ENCODE measurements at places on chromosomes 1 and 21.

DNA sequence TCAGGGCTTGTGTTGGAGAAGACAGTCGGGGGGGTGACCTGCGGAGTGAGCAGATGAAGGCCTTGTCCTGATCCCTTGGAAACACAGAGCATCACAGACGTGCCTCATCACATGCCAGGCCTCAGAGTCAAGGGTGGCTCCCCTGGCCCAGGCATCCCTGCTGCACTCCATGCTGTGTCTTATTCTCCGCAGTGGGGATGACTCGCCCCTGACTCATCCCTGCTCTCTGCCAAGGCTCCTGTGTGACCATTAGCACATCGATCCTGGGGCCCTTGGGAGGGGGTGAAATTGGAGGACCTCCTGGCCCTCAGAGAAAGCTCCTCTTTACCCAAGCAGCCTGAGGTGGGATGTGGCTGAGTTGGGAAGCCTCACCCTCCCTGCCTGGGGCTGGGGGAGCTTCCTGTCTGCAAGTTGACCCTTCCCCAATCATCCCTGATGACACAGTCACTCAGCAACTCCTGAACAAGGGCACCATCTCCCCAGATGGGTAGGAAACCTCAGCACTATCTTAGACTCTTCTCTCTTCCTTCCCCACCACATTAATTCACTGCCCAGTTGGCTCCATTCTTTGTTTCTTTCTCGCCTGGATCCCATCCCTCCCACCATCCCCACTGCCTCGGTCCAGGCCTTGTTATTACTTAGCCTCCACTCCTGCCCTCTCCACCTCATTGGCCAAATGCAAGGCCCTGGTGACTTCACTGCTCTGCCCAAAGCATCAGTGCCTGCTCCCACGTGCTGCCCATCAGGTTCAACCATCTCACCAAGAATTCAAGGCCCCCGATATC lies 74.6 kb downstream of the CAMK2N1 start:
- DNase-seq = no peak

DNA sequence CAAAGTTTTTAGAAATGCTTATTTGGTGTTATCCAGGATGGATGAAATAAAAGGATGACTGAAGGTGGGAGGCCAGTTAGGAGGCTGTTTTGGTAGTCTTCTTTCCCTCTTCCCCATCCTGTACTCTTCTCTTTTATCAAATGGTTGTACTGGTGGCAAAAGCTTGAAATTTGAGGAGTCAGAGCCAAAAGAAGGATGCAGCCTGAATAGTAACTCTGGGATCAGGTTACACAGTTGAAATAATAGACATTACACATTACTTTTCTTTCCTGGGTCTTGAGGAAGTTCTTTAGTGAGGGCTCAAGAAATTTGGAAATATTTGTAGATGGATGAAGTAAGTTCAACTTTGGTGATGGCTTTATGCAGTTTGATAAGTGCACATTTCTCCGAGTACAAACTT lies 108.6 kb downstream of the GPR52 start:
- DNase-seq = no peak

- DNase-seq = no peak
These were observed 37.1 kb downstream of the DDAH1 start for GRCh38 chr1:85427849-85428248.

GRCh38 chr1:153547560-153548551 lies 1.2 kb downstream of the S100A3 start:
- DNase-seq = no peak

DNA sequence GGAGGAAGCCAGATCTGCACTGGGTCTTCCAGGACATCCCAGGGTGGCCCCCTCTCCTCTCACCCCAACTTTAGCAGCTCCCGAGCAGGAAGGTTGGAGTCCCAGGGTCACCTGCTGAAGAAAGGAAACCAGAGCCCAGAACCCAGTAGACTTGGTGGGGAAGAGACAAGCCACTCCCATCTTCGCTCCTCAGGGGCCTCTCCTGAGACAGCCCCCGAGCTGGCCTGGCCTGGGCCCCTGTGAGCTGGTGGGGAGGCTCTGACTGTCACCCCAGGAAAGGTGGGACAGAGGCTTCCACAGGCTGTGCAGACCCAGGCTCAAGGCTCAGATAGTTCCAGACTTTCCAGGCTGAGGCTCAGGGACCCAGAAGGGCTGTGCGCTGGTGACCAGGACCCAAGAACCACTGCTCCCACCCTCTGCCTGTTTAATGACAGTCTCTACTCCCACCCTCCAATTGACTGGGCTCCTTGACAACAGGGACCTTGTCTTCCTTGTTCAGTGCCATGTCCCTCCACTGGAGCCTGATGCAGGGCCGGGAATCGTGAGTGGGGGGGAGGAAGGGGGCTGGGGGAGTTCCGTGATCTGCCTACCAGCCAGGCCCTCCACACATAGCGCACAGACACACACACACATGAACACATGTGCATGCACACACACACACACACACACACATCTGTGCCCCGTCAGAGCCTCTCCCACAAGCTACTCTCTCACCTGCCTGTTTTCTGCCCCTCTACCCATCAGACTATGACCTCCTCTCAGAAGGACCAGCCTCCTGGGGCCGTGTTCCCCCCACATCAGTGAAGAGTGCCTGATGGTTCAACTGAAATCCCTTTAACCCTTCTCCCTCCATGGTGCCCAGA lies 401.2 kb downstream of the MATN1 start:
- DNase-seq = no peak

DNA sequence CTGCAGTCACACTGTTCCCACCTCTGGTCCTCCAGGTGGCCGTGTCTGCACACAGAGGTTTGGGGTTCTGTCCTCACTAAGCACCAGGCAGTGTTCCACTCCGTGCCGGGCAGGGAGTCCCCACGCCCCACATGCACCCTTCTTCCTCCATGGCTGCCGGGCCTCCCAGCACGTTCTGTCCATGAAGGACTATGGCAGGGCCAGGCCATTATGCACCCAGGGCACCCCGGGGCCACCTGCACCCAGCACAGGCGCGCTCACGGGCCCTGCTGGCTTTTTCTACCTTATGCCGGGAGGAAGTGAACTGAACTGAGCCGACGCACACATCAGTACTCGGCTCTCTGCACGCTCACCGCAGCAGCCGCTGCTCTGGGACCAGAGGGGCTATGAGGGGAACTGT lies 10.3 kb downstream of the PANK4 start:
- no peak for DNase-seq

DNA sequence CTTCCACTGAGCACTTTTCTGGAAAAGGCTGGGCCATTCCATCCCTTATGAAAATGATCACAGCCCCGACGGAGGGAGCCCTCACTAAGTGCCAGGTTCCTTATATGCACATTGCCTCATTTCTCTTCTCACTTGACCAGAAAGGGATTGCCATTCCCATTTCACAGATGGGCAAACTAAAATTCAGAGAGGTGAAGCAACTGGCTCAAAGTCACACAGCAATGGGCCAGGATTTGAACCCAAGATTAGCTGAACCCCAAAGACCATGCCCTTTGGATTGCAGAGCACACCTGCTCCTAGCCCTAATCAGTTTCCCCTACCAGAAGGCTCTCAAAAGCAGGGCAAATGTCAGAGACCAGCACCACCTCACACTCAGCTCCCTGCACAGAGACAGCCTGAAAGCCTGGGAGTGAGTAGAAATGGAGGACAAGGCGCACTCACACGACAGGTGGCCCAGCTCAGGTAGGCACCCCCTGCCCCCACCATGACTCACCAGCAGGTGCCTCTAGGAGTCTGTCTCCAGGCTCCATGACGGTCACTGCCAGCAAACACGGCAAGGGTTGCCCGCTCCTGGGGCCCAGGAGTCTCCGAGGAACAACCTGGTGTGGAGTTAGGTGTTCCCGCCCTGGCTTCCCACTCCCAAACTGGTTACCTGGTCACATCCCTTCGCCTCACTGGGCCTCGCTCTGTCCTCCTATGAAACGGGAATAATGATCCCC lies 21.7 kb downstream of the SDC3 start:
- DNase-seq = no peak

DNA sequence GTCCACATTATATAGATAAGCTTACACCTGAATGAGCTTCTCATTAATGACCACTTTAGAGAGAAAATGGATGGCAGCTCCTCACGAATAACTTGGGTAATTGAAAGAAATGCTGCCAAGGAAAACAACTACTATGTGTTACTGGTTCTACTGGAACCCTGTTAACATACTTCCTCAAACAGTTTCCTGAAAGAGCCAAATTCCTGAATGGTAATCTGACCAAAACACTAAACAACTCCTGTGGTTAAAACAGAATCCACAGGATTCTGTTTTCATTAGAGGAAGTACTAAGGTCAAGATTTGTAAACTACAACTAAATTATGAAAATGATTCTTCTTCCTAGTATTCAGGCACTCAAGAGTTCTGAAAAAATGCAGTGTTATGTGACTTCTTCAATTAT lies 107.2 kb downstream of the DNM3 start:
- DNase-seq = no peak

DNA sequence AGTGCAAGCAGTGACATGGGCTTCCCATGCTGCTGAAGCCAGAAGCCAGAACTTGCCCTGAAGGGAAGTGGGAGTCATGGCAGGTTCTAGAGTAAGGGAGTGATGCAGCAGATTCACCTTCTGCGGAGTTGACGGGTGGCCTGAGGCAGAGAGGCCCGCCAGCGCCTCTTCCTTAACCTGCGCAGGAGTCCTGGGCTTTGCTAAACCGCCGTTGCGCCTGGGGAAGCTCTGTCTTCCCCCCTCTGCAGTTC lies 67.3 kb downstream of the OBSCN start:
- DNase-seq = no peak

DNA sequence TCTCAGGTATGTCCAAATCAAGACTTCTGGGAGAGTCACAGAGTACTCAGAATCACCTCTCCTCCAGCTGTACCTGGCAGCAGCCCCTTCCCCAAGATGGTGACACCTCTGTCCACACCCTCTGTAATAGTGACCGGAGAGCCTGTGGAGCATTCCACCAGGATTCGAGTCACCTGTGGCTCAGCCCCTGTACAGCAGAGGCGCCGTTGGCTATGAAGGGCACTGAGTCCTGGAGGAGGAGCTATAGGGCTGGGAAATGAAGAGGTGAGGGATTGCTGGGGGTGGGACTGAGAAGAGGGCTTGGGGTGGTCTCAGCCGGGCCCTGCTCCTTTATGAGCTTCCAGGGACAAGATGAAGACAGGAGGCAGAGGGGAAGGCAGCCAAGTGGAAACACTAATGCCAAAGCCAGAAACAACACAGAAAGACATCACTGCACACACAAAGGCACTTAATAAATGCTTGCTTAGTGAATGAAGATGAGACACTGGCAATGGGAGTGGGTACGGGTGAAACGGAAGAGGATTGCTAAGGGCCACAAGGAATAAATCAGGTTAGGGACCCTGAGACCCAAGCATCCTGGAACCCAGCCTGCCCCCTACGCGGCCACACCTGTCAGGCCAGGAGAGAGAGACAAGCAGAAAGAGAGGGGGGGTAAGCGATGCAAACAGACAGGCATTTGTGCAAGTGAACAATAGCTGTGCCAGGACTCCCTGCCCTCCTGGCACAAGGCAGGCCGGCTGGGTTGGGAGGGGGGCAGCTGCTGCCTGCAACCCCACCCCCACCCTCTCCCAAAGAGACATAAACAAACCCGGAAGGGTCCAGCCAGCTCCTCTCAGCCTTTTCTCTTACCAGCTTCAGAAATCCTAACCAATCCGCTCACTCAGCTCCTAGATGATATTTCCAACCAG lies 3.9 kb downstream of the ARHGEF2 start:
- DNase-seq = no peak

DNA sequence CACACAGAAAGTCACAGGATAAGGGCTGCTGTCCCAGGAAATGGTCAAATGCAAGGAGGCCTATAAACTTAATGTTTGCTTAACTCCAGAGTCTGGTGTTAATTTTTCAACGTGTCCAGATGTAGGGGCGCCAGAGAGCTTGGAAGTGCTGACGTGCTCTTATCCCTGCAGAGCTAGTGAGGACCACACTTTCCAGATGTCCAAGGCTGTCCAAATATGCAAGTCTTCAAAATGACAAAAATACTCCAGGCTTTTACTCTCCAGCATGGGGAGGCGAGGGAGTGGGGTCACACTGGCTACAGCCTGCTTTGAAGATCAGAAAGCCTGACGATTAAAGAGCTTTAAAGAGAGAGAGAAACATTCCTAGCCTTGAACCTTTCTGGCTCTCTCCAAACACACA lies 57.6 kb downstream of the ABCA4 start:
- DNase-seq = no peak

DNA sequence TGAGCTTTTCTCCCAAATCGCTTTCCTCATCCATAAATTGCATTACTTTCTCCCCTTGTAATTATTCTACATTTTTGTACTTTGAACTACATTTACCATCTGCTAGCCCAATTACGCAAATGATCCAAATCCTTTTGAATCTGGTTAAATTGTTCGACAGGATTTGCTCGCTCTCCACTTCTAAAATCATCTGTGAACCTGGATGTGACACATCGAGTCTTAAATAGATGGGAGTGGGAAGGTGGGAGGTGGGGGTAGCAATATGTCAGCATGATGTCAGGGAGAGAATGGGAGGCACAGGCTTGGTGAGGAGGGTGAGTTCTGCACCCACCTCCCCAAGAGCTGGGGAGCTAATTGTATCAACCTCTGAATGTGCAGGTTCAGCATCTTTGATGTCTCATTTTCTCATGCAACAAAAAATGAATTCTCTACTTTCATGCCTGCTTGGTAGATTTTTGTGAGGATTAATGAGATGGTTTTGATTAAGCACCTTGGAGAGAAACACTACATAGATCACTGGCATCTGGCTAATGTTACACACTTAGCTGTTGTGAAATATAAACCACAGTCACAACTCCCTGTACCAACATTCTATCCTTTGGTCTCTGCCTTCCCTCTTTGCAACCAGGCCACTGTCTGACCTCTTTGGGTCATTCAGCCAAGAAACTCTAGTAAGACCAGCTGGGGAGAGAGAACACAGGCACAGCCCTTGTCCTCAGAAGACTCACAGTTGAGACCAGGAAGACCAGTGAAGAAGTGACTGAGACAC lies 165.1 kb downstream of the DAB1 start:
- DNase-seq = no peak

DNA sequence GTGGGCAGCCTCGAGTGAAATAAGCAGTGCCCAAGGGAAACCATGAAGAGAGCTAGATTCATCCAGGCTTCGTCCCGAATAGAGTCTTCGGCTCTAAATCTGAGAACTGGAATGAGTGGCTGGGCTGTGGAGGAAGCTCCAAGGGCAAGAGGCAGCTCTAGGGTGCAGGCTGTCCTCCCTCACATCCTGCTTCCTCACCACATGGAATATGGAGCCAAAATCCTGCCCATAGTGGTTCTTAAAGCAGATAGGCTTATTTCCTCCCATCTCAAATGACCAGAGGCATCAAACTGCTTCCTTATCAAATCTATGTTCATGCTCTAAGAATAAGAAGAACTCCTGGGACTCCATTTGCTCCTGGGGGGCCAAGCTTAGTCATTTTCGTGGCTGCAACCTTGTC lies 2.5 kb downstream of the IL24 start:
- DNase-seq = no peak

DNA sequence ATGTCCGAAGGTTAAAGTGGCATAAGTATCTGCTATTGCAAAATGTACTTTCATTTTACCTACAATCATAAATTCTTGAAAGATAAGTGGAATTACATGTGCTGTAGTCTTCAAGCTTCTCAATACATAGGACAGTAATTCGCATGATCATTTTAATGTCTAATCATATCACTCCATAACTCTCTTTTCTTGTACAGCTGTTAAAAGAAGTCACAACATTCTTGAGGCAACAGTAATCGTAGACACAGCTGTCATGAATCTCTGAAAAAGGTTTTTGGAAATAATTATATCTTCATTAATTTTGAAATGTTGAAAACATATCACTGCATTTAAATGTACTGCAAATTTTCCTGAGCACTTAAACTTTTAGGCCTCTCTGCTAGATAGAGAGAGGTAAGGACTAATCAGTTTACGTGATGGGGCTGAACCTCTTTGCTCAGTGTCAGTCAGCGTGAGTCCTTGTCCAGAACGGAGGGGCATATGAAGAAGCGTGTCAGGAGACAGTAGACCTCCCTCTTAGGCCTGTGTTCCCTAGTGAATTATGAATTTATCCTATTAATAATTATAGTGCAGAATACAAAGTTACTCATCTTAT lies 133.4 kb downstream of the NEK7 start:
- DNase-seq = no peak
